Activated CD4-positive, alpha-beta T cell treated with anti-CD3 and anti-CD28 coated beads, Interleukin-2, amount 10 ng/mL, durations not matched to agents 7 days and 5 days (primary cell): ENCODE measurements at places on chromosomes 4 and X.

DNA sequence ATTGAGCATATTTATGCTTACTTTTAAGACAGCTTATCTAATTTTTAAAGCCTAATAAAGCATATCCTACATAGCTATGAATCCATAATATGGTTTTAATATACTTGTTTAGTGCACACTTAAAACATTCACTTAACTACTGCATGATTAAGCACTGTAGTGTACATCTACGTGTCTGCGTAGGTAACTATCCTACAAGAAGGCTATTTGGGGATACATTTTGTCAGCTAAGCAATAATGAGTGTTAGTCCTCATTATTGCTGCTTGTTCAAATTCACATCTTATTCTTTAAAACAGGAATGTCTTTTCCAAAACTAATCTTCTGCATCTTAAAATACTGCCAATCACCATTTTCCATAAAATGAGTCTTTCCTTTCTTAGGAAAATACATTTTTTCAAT lies 38.6 kb downstream of the GASK1B start:
- DNase-seq: no peak

DNA sequence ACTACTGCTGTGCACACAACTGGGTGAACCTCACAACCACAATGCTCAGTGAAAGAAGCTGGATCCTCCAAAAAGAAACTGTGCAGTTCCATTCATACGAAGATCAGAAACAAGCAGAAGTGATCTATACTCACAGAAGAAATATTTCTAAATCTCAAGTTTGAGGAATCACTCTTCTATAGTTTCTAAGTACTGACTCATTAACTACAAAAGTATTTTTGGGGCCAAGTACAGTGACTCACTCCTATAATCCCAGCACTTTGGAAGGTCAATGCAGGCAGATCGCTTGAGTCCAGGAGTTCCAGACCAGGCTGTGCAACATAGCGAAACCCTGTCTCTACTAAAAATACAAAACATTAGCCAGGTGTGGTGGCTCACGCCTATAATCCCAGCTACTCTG lies 51.3 kb upstream of the RELL1 start:
- no peak for DNase-seq

- DNase-seq: no peak
Observed at GRCh38 chrX:32877592-32877991, 333.8 kb downstream of the DMD start.

DNA sequence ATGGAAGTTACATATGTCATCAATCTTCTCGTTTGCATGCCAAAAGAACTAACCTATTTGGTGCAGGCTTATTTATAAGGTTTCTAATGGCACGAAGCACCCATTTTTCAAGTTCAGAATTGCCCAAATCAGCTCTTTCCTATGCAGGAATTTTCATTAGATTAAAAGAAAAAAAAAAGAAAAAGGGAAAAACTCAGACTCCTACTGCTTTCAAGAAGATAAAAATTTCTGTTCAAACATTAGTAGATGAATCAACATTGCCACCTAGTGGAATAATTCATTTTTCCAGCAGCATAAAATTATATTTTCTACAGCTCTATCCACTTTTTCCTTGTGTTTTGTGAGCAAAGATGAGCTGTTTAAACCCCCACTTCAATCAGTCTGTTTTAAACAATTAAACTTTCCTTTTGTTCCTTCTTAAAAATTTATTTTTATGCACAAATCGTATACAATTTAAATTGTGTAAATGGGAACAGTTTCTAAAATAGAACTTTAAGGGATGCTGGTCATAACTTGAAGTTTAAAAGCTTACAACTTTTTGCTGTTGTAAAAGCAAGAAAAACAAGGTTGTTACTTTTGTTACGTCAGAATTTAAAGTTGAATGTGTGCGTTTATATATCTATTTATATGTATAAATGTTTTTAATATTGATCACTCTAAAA lies 309.9 kb downstream of the ARAP2 start:
- no peak for DNase-seq

- no peak for DNase-seq
Observed at GRCh38 chr4:183263787-183264386, 56.2 kb downstream of the CLDN22 start.

GRCh38 chrX:68874076-68874475 lies 45.3 kb downstream of the EFNB1 start:
- no peak for DNase-seq

- DNase-seq: no peak
Observed at GRCh38 chr4:15469402-15470127, at the start of gene CC2D2A. TSS of gene CC2D2A (plus strand) at chr4:15469882. CDS start at chr4:15475933, 6,051 bp downstream.

DNA sequence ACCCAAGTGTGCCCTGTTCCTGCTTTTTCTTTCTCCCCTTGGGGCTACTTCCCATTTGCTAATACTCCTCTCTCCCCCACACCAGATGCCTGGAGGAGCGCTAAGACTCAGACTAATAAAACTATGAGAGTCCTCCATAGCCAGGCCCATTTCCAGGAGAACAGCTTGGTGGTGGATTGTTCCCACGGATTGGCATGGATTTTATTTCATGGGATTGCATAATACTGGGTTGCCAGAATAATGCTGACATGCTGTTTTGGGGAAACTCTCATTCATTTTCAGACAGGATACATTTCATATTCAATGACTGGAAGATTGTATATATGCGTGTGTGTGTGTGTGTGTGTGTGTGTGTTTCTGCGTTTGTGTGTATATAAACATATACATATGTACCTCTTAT lies 447.5 kb upstream of the PITX2 start:
- DNase-seq: no peak
